ENCODE measurements at places on chromosomes 2 and 18. TPM values are rescaled to one million over a fixed set of nuclear protein-coding genes. Genes with fewer than 3 reads are reported as not detected.

Gene CPLX4
- total RNA-seq = not detected

Gene PLEKHH2
- total RNA-seq = 0.51 TPM

Gene WDSUB1
- total RNA-seq = 6.4 TPM

Gene SLC4A3
- total RNA-seq = 2.3 TPM

Gene RAB6C
- total RNA-seq = not detected

Gene PPIL3
- 64.4 TPM for total RNA-seq

Gene TOGARAM2
- not detected for total RNA-seq

Gene MDH1
- total RNA-seq = 302 TPM

Gene VWC2L
- not detected for total RNA-seq

Gene SNRNP200
- 34.9 TPM for total RNA-seq

Gene TANK
- 39.7 TPM for total RNA-seq

Gene IL36A
- total RNA-seq = not detected

Gene ARHGAP25
- total RNA-seq = 0.51 TPM

Gene MAPRE3
- total RNA-seq = 6.6 TPM

Gene GPATCH11
- total RNA-seq = 25.2 TPM

Gene CFAP65
- 0.11 TPM for total RNA-seq

Gene GPR155
- total RNA-seq = 0.68 TPM

Gene SIX3
- total RNA-seq = 0.24 TPM

Gene BUB1
- 122 TPM for total RNA-seq

Gene RETSAT
- total RNA-seq = 18.8 TPM

Gene PLA2R1
- 1.4 TPM for total RNA-seq

Gene ALPI
- total RNA-seq = not detected

Gene MC5R
- not detected for total RNA-seq

Gene CCDC85A
- 0.74 TPM for total RNA-seq

Gene GPAT2
- total RNA-seq = 0.06 TPM

Gene PCARE
- total RNA-seq = not detected

Gene CCBE1
- 6.5 TPM for total RNA-seq

Gene CXCR4
- total RNA-seq = 6.5 TPM
